ENCODE measurements at places on chromosomes 1 and 21. TPM values are rescaled to one million over a fixed set of nuclear protein-coding genes. Genes with fewer than 3 reads are reported as not detected.

MROH9 gene
- not detected for total RNA-seq

SETDB1 gene
- 55.4 TPM for total RNA-seq

AKR7A3 gene
- 0.12 TPM for total RNA-seq

RNF187 gene
- total RNA-seq, result 118 TPM

SPAG17 gene
- total RNA-seq, result 0.05 TPM

RHD gene
- total RNA-seq, result not detected

TSPEAR gene
- total RNA-seq, result not detected

NBPF6 gene
- total RNA-seq, result not detected
